ENCODE measurements at places on chromosomes 7 and 10.

- DNase-seq: no peak
Measured at GRCh38 chr7:50783303-50783702, 607 bp upstream of the GRB10 start.

DNA sequence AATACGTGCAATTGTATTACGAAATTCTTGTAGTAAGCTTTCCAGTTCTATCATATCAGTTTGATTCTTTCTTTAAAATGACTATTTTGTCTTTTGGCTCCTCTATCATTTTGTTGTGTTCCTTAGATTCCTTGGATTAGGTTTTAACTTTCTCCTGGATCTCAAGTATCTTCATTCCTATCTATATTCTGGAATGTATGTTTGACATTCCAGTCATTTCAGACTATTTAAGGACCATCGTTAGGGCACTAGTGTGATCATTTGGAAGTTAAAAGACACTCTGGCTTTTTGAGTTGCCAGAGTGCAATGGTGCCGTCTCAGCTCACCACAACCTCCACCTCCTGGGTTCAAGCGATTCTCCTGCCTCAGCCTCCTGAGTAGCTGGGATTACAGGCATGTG is 45.7 kb upstream of the SFTPD start:
- DNase-seq: no peak

DNA sequence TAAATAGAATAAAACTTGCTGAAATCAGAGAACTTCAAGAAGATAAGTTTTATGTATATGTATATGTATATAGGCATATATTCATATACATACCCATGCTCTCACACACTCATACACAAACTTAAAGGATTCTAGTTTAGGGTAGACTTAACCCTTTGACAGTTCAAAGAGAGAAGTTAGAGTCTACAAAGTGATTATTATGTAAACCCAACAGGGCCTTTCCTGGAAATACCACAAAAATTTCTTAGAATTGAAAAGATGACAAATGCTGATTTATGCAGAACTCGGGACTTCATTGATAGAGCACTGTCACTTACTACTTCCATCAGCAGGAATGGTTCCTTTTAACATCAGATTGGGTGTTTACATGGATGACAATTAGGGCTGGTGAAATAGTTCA is 763.5 kb downstream of the AUTS2 start:
- DNase-seq: no peak

GRCh38 chr7:47685151-47685550 is 103.2 kb upstream of the TNS3 start:
- no peak for DNase-seq

GRCh38 chr10:132570771-132571649 is 33.4 kb downstream of the INPP5A start:
- DNase-seq: no peak

DNA sequence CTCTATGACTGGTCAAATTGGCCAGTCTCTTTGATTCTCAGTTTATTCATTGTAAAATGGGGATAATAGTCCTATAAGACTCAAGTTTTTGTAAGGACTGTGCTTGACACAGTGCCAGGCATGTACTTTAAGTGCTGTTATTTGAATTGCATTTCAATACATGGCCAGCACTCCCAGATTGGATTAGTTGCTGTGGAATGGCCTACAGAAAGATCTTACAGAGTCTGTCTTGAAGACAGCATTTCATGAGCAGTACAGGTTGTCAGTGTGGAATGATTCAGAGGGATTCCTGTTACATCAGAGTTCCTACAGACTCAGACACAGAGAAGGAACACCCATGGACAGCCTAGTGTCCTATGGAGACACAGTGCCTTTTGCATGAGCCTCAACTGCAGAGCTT is 238.1 kb upstream of the BMPER start:
- no peak for DNase-seq

DNA sequence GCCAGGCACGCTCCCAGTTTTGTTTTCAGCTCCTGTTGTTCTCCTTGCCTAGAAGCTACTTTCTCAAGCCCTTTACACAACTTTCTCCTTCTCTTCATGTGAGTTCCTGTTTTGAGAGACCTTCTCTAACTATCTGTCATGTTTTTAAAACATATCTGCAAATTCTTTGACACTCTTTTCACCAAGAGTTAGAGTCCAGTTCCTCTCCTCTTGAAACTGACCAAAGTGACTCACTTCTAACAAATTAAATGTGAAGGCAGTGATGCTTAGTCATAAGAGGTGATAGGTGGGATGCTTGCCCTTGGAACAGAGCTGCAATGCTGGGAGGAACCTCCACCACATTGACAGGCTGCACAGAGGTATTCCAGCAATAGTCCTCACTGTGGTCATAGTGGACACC is 25.3 kb downstream of the ZSCAN25 start:
- DNase-seq: no peak

DNA sequence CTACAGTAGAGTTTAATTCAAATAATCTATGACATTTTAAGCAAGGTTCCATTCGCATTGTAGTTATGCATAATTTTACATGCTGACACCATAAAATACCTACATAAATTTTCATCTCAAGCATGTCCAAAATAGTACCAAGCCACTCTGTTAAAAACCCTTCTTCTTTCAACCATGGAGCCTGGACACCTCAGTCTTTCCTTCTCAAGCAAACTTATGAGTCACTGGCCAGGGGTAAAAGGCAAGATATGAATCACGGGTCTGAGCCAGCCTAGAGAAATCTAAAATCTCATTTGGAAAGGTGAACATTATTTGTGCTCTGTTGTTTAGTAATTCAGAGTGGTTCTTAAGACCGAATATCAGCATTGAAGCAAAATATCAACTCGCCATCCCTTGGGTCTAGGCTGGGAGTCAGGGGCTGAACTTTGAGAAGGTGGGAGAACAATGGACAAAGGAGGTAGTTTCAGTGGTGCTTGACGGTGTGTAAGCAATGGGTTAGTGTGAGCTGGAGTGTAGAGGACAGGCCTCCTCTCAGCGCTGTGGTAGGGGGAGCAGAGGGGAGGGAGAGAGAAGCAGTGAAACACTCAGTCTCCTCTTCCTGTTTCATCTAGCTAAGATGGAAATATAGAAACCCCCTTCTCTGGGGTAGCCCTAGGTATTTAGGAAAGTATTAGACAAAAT is 19.1 kb upstream of the GPAM start:
- DNase-seq: no peak

Measured in activated naive CD8-positive, alpha-beta T cell treated with anti-CD3 and anti-CD28 coated beads for 36 hours (primary cell).